ENCODE measurements at places on chromosomes 3 and 15.

GRCh38 chr3:47428662-47429061 is 47.1 kb downstream of the SCAP start:
- DNase-seq = no peak

- no peak for DNase-seq
Measured at GRCh38 chr3:23654571-23654970, 151.2 kb upstream of the UBE2E1 start.

DNA sequence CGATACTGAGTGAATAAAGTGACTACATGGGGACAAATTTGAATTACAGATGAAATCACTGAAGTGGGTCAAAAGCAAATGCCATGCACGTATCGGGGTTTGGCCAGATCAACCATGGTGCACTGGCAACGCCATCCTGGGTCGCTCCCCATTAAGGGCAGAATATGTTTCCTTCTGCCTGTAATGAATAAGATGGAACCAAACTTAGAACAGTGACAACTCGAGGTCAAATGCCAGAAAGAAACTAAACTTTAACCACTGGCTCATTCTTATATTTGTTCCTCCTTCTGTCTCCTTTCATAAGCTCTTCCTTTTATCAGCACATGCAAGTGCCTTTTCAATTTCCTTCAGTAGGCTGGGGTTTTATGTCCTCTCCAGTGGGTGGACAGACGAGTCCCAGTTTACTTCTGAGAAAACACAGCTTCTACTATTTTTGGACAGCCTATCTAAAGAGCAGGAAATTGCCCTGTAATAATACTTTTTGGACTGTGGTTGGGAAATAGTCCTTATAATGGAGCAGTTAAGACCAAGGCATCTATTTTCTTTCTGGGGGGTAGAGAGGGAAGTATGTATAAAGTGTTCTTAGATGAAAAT is 61.4 kb downstream of the WHAMM start:
- no peak for DNase-seq

GRCh38 chr3:71629289-71629688 is 45.8 kb upstream of the FOXP1 start:
- no peak for DNase-seq

DNA sequence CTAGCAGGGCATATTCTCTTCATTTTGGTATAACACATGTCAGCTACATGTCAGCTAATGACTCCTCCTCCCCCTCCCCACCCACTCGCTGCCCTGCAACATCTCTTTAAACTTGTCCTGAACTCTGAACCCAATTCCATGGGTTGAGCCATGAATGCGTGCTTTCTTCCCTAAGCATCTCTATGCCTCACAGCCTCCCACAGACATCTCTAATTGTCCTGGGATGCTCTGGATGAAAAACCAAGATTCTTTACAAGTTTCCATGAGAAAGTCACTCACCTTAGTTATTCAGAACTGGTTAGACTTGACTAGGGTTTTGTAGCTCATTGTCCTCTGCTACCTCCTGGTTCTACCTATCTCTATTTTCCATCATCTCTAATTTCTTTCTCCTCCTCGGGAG is 629.1 kb downstream of the TBL1XR1 start:
- DNase-seq = no peak

DNA sequence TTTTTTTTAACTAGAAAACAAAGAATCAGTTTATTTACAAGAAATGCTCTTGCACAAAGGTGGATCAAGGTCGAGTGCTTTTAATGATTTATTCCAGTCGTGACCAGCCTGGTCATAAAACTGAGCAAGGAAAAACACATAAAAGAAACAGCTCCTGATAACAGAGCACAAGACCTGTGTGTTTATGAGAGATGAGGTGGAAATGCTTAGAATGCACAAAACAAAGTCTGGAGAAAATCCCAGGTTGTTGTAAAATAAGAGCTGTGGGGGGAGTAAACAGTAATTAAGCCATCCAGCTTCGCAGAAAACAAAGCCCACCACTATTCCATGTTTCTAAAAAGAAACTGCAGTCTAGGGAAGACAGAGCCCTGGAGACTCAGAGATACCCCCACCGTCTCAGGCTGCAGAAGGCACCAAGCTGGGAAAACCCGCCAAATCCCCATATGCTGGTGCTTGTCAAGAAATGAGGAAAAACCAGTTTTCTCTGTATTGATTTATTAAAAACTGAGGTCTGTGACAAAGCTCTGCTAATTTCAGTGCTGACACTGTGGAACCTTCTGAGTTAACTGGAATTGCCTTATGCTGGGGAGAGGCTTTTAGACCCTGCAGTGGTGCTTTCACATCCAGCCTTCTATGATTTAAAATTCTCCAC is 139.3 kb downstream of the ADAMTS17 start:
- no peak for DNase-seq

- DNase-seq = no peak
Measured at GRCh38 chr3:169509780-169510692, 153.5 kb downstream of the MECOM start.

- DNase-seq = no peak
Measured at GRCh38 chr15:92049290-92049989, 195.9 kb downstream of the SLCO3A1 start.

- no peak for DNase-seq
Measured at GRCh38 chr3:14319654-14320182, 82.7 kb upstream of the SLC6A6 start.

GRCh38 chr3:156181509-156181908 is 61.1 kb downstream of the KCNAB1 start:
- no peak for DNase-seq

DNA sequence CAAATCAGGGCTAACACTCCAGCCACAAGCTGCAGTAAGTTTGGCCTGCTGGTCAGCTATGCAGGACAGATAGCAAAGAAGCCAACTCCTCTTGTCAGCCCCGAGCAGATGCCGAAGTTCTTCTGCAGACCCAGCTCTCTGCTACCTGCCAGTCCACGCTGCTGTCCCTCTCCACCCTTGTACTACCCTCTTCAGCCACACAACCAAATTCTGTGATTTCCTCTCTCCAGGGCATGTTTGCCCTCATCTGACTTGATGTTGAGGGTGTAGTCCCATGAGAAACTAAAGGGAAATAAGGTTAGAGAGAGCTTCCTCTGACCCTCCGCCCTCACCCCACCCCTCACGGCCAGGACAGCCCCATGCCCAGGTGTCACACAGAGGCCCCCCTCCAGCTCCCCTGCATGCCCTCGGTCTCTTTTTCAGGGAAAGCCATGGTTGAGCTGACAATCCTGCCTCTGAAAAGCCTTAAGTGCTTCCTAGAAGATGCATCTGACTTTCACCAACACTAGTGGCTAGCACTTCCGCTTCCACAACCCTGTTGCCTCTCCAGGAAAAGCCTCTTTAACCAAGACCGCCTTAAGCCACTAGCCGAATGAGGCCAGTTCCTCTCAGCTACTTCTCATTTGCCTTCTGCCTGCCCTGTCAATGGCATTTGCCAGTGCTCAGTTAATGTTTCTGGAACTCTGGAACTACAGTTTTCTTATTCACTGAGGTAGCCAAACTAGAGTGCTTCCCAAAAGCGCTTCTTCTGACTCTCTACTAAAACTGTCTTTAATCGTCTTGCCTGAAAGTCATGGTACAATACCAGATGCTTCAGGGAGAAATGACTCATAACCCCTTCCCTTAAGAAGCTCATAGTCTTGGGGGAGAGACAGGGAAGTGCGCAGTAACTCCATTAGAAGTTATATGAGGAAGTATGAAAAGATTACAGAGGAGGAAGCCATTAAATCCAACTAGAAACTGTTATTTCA is 300.4 kb upstream of the STT3B start:
- DNase-seq = no peak

- DNase-seq = no peak
Measured at GRCh38 chr3:38577371-38578080, 72.0 kb downstream of the SCN5A start.

- no peak for DNase-seq
Measured at GRCh38 chr3:11554236-11554610, 89.5 kb downstream of the VGLL4 start.

DNA sequence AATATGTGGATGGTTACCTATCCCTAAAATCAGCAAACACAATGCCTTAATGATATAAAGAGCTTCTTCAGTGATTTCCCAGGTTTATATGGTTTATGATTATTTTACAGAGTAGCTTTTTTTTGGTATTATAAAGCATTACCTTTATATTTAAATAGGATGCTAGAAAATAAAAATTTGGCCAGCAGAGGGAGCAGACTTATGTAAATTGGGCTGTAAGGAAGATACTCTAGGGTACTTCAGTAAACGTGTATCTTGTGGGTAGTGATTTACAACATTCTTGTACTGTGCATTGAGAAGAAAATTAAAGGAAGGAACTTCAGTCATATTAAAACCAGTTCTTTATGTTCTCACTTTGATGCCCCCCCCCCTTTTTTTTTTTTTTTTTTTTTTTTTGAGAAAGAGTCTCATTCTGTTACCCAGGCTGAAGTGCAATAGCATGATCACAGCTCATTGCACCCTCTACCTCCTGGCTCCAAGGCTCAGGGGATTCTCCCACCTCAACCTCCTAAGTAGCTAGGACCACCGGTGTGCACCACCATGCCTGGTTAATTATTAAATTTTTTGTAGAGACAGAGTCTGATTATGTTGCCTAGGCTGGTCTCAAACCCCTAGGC is 167.9 kb downstream of the BBX start:
- DNase-seq = no peak

All from stimulated activated CD8-positive, alpha-beta memory T cell treated with anti-CD3 and anti-CD28 coated beads, Interleukin-7, amount 100 ng/mL, for 4 hours (primary cell).